ENCODE measurements at places on chromosomes 6 and 20.

- DNase-seq = peak; percentile 50
These were observed 70.7 kb upstream of the PRSS16 start for GRCh38 chr6:27176523-27177484.

DNA sequence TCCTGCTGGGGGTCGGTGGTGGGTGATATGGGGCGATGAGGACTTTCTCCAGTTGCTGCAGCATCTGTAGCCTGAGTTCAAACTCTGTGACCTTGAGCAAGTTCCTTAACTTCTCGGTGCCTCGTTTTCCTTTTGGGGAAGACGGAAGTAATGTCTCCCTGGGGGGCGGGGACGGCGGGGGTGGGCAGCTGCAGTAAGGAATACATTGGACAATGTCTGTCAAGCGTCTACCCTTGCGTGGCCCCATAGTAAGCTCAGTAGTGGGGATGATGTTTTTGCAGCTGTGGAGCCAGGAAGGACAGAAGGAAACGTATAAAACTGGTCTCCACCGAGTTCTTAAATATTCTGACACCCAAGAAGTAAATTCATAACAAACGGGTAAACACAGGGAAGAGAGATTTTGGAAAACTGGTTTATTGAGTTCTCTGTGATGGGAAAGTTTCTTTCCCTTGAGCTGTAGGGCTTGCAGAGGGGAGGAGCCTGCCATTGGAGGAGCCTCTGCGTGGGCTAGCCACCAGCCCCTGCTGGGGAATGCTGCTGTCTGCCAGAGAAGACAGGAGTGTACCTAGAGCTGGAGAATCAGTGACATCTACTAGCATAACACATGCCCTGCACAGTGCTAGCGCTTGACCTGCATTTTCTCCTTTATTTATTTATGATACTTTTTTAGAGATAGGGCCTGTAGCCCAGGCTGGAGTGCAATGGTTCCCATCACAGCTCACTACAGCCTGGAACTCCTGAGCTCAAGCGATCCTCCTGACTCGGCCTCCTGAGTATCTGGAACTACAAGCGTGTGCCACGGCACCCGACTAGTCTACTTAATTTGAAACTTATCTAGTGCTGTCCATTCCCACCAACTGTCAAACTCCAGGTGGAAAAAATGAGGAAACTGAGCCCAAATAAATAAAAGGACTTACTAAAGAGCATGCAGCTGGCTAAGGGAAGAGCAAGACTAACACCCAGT lies 1.2 kb upstream of the ACSS1 start:
- no peak for DNase-seq

GRCh38 chr6:70956451-70957283 lies at the start of gene B3GAT2:
Gene B3GAT2 (minus strand): TSS chr6:70957060. CDS start chr6:70956429, 631 bp downstream.
- no peak for DNase-seq

- no peak for DNase-seq
These were observed 155.5 kb downstream of the CDH26 start for GRCh38 chr20:60113771-60114170.

- DNase-seq = no peak
These were observed 172.6 kb upstream of the RSPO3 start for GRCh38 chr6:126945812-126946360.

GRCh38 chr20:31595654-31596411 lies 9.3 kb upstream of the ID1 start:
- DNase-seq = no peak

GRCh38 chr6:5425797-5426196 lies 164.5 kb downstream of the FARS2 start:
- no peak for DNase-seq

DNA sequence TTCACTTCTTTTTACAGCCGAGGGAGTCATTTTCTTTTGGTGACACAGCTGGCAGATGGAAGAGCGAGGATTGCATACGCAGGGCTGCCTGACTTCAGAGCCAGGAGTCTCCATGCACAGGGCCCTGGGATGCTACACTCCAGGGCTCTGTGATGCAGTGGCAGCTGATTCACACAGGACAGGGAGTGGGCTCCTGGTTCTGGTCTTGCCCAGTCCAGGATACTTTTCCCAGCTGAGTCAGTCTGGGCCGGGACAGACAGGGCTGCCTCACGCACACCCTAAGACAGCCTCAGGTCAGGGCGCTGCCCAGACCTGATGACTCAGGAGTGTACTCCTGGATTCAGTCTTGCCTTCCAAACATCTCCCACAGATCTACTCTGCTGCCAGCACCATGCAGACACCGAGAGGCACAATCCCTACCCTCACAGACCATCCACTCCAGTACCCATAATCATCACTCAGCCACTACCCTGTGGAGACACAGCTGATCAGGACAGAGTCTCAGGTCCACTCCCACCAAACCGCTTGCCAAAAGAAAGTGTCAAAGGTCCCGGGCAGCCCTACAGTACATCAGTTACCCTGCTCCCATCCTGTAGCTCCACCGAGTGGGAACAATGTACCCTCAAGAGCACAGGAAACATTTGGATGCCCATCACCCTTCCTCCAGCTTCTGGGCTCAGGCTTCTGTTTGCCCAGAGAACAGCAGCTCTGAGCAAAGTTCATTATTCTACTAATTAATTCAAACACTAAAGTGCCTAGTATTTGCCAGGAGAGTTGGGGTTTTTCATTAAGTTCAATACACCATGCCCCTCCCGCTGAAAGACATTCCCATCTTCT lies 11.5 kb downstream of the SDC4 start:
- DNase-seq = no peak

DNA sequence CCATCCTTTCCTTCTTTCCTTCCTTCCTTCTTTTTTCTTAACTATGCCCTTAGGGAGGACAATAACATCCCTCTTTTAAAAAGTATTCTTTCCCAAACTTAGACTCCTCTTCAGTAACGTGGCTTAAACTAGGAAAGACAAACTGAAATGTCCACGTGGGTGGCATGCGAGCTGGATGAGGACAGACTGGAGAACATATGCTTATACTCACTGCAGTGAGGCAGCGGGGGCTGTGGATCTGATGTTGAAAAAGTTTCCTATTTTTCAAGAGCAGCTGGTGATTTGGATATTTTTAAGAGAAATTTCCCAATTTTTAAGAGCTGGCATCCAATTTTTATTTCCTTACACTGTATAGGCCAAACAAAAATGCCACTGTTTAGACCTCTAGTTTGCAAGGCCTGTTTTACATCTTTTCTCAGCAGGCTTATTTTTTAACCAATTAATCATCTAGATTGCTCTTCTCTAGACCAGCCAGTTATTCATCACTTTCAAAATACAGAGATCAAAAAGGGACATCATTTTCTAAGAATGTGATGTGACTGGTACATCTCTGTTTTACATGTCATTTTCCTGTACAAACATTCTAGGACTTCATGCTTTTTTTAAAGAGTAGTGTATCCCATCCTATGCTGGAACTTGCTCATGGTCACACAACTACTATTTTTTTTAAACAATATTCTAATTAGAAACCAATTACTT lies 226.5 kb downstream of the BTBD9 start:
- no peak for DNase-seq

DNA sequence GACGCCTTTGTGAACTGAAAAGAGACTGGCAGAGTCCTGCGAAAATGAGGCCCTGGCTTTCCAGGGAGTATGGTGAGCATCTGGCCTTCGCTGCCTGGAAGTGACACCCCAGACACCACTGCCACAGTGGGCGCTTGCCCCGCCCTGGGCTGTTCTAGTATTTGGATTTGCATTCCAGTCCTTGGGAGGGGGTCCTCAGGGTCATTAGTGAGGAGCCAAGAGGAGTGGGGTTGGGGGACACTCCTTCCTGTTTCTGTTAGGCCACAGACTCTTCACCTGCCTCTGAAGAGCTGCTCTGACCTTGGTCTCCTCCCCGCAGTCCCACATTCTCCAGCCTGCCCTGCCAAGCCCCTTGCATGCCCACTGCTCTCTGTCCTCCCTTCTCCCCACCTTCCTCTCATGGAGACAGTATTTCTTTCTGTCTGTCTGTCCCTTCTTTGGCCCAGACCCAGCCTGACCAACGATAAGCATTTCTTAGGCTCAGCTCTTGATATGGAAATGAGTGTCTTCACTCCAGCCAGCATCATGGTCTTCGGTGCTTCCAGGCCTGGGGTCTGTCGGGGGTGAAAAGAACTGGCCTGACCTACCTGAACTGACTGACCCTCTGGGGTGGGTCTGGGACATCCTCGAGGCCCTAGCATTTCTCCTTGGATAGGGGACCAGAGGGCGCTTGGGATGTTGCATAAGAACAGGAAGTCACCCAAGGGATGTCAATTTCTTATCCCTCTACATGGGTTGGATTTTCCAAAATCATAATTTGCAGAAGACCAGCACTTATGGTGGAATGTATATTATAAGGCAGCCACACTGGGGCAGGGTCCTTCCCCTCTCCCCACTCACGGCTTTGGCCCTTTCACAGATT lies 19.4 kb downstream of the SLC9A8 start:
- DNase-seq = no peak

DNA sequence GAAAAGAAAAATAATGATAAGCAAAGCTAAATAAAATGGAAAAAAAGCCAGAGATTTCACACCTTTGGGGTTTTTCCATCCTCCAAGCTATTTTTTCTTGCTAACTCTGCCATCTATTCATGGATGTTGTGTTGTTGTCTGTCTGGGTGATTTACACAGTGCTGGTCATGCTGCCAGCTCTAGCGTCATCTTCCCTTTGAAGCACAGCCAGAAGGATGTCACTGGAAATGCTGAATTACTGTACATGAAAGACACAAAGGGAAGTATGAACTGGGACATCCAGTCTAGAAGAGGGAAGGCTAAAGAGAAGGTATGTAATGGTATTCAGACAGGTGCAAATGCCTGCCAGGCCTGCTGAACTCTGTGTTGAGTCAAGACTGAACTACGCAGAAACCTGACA lies 241.9 kb upstream of the STXBP5 start:
- no peak for DNase-seq

DNA sequence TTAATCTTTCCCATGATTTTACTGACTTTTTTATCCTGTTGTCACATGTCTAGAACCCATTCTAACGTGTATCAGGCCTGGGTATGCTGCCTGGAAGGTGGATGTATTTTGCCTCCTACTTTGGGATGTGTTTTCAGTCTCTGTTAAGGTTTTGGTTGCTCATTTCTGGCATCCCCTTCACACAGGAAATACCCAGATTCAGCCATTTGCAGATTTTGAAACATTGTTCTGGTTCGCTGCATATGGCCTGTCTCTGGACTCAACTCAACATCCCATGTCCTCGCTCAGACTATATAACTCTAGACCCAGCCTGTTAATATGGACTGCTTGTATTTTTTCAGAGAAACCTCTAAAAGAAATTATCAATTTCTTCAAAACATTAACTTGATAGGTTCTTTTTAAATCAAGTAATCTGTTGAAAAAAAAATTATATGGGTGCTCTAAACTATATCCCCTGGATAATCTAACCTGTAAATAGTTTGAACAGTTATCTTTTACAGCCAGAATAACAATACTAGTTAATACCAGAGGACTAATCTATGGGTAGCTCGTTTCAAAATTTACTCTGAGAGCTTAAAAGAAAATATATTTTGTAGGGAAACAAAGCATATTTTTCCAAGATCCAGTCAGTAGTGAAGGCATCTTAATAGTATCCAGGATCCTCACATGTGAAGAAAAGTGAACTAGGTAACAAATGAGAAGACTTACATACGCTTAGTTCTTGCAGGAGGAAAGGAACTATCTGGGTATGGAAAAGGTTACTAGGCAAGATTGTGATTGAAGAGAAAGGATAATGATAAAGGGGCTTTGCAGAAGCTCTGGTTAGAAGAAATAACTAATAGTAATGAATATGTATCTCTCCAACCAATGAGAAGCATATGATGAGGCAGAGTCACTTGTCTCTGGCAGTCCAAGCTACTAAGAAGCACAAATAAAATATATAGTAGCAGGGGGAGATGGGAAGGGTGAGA lies 23.4 kb upstream of the HLA-DQB1 start:
- no peak for DNase-seq
